Esophagus muscularis mucosa (tissue), 4 donors: ENCODE measurements at places on chromosomes 11 and 22. TPM values are rescaled to one million over a fixed set of nuclear protein-coding genes. Genes with fewer than 3 reads are reported as not detected.

The KIAA0930 gene
- 45.9 TPM for total RNA-seq

The OR9I1 gene
- not detected for total RNA-seq

DNA sequence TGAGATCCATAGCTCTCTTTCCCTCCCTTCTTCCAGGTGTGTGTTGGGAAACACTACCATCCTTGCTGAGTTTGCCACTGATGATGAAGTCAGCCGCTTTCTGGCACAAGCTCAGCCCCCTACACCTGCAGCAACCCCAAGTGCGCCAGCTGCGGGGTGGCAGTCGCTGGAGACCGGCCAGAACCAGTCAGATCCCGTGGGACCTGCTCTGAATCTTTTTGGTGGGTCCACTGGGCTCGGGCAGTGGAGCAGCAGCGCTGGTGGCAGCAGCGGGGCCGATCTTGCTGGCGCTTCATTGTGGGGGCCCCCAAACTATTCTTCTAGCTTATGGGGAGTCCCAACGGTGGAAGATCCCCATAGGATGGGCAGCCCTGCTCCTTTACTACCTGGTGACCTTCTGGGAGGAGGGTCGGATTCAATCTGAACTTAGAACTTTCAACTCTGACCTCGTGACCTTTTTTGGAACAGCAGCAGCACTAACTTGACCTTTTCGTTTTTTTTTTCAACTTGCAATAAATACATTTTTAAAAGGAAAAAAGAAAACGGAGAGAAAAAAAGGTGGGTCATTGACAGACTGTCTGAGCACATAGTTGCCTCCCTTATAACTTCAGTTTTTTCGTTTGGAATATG lies 23.4 kb upstream of the ADSL start:
- no peak for DNase-seq
- peaks cover 67% of the 10 kb centered on the region for H3K36me3 ChIP-seq
- H3K27me3 ChIP-seq: no peaks in the 10 kb centered on the region
- no peak overlapping the region for H3K27ac ChIP-seq

GRCh38 chr22:30214703-30215407 lies 31.7 kb downstream of the LIF start:
- DNase-seq: no peak
- H3K4me3 ChIP-seq: no peak overlapping the region
- no peak overlapping the region for H3K27ac ChIP-seq
- H3K36me3 ChIP-seq: no peaks in the 10 kb centered on the region

The SSTR3 gene
- total RNA-seq: not detected

- no peak overlapping the region for H3K27ac ChIP-seq
- H3K4me1 ChIP-seq: no peaks in the 10 kb centered on the region
- no peaks in the 10 kb centered on the region for H3K36me3 ChIP-seq
Measured at GRCh38 chr11:126725043-126725442, 275.5 kb downstream of the KIRREL3 start.

DNA sequence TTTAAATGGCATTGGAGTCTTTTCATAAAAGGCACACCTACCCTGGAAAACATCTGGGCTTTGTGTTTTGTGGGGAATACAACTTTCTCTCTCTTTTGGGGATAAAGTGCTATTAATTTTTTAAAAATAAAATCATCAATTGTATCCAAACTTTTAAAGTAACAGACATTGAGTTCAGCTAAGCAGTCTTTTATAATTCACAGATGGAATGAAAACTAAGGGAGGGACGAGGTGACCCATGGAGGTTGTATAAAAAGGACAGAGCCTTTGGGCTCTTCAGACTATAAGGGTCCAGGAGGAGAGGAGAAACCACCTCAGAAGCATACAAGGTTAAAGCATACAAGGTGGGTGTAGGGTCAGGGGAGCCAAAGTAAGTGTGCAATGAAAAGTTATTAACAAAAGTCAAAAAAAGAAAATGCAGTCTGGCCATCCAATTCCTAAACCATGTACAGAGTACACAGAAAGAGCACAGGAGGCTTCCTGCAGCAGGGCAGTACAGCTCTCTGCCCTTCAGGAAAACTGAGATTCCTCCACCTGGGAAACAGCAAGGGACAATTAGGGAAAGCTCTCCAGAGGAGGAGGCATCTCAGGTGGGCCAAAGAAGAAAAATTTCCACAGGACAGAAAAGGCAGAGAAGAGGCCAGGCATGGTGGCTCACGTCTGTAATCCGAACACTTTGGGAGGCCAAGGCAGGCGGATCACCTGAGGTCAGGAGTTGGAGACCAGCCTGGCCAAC lies 10.5 kb downstream of the KLHL22 start:
- DNase-seq: no peak
- H3K4me3 ChIP-seq: no peak overlapping the region
- H3K4me1 ChIP-seq: peaks cover 3% of the 10 kb centered on the region
- peaks cover 33% of the 10 kb centered on the region for H3K36me3 ChIP-seq
- no peak overlapping the region for H3K27ac ChIP-seq

The CDCA5 gene
- 1.1 TPM for total RNA-seq

DNA sequence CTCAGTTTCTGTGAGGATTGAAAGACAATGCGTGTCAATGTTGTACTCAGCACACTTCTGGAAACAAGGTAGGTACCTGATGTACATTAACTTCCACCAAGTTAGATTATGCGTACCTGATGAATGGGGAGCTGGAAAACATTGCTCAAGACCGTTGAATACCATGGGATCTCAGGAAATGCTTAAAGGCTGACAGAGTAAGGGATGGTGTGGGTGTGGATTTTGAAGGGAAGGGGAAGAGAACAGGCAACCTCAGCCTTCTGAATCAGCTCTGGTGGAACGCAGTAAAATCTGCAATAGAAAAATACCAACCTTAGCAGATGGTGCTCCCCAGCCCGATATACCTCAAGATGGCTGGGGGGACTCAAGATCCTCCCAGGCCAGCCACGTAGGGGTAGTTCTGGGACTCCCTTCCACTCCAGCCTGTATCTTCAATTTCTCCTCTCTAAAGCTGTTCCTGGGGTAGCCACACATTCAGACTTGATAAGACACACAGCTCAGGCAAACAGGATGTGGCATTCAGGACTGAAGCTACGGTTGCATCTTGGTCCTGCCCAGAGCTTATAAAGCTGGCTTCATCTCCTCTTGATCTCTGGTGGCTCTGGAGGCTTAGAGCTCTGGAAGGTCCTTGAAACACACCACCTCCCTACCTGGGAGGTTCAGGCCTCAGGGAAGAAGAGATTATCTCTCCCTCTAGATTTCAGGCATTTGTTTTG lies 111.8 kb downstream of the CTNND1 start:
- no peaks in the 10 kb centered on the region for H3K27me3 ChIP-seq
- no peaks in the 10 kb centered on the region for H3K36me3 ChIP-seq
- H3K4me3 ChIP-seq: no peak overlapping the region
- no peak for DNase-seq
- no peak overlapping the region for H3K27ac ChIP-seq

DNA sequence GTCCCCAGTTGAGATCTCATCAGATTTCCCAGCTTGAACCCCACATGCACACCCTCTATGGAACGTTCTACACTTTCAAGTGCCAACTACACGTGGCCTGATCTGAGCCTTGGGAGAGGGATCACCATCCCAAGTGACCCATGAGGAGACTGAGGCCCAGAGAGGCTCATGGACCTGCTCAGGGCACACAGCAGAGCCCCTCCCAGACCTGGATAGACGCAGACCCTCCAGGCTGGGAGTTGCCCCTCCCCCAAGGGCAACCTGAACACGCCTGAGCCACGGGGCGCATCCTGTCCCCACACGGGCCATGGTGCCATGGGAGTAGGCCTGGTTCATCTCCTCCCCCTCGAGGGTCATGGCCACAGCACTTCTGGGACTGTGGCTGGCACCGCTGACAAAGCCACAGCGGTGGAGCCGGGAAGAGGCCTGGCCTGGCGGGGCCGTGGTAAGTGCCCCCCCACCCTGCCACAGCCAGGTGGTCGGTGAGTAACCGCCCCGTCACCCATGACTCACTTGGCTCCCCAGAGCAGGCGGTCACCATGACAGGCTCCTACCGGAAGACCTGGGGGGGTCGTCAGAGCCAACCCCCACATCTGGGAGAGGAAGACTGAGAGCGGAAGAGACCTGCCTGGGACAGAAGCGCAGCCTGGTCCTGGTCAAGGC lies 8.1 kb downstream of the WNT7B start:
- H3K27me3 ChIP-seq: peaks cover 99% of the 10 kb centered on the region
- H3K36me3 ChIP-seq: no peaks in the 10 kb centered on the region
- H3K4me3 ChIP-seq: no peak overlapping the region
- no peak overlapping the region for H3K27ac ChIP-seq
- H3K4me1 ChIP-seq: peaks cover 25% of the 10 kb centered on the region
- DNase-seq: no peak

GRCh38 chr22:39080052-39080762 lies 3.1 kb downstream of the APOBEC3G start:
- no peak for DNase-seq
- H3K36me3 ChIP-seq: peaks cover 13% of the 10 kb centered on the region
- no peak overlapping the region for H3K4me3 ChIP-seq
- no peaks in the 10 kb centered on the region for H3K27me3 ChIP-seq
- no peak overlapping the region for H3K27ac ChIP-seq

The CARNS1 gene
- total RNA-seq: 0.83 TPM

DNA sequence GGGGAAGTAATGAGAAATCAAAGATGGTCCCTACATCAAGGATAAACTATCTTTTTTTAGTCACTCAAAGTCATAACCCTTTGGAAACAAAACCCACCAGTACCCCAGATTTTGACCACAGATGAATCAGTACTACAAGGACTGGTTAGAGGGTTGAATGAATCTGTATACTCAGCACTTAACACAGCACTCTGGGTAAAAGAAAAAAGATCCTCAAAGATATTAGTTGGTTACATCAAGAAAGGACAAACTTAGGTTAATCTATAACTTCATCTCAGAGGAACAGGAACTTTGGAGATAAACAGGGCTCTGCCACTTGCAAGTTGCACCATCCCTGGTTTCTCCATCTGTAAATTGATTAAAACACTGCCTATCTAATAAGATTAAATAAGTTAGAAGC lies 18.8 kb downstream of the SC5D start:
- H3K36me3 ChIP-seq: peaks cover 20% of the 10 kb centered on the region
- no peak for DNase-seq
- H3K4me1 ChIP-seq: no peaks in the 10 kb centered on the region
- H3K27me3 ChIP-seq: no peaks in the 10 kb centered on the region

DNA sequence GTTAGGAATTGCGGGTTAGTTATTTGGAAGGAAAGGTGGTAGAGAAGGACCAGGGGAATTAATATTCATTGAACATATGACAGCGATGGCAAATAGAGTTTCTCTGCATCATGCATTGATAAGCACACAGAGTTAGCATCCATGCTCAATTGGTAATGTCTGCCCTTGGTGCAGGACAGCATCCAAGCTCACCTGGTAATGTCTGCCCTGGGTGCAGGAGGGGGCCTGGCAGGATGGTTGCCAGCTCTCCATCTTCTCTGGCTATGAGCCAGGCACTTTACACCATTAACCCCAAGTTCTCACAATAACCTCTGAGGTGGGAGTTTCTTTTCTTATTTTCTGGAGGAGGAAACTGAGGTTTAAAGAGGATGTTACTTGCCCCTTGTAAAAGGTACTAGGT lies 50.4 kb upstream of the RBFOX2 start:
- H3K4me3 ChIP-seq: no peak overlapping the region
- DNase-seq: no peak
- no peaks in the 10 kb centered on the region for H3K36me3 ChIP-seq
- H3K27ac ChIP-seq: no peak overlapping the region
- no peaks in the 10 kb centered on the region for H3K27me3 ChIP-seq

DNA sequence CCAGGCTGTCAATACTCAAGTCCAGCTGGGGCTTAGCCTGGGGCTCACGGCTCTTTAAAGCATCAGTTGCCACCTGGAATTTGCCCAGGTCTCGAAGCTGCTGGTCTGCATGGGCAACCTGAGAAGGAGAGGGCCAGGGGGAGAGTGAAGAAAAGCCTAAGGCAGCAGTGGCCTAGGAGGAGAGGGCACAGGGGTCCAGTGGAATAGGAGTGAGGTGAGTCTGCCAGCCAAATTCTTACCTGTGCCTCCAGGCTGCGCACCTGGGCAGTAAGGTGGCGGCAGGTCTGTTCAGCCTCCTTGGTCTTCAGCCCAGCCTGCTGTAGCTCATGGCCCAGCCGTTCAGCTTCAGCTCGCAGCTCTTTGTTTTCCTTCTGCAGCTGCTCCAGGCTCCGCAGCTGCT lies 10.0 kb downstream of the IL18BP start:
- H3K4me3 ChIP-seq: no peak overlapping the region
- DNase-seq: no peak
- peaks cover 100% of the 10 kb centered on the region for H3K36me3 ChIP-seq
- H3K27me3 ChIP-seq: no peaks in the 10 kb centered on the region
- H3K27ac ChIP-seq: no peak overlapping the region
- H3K4me1 ChIP-seq: peaks cover 46% of the 10 kb centered on the region

DNA sequence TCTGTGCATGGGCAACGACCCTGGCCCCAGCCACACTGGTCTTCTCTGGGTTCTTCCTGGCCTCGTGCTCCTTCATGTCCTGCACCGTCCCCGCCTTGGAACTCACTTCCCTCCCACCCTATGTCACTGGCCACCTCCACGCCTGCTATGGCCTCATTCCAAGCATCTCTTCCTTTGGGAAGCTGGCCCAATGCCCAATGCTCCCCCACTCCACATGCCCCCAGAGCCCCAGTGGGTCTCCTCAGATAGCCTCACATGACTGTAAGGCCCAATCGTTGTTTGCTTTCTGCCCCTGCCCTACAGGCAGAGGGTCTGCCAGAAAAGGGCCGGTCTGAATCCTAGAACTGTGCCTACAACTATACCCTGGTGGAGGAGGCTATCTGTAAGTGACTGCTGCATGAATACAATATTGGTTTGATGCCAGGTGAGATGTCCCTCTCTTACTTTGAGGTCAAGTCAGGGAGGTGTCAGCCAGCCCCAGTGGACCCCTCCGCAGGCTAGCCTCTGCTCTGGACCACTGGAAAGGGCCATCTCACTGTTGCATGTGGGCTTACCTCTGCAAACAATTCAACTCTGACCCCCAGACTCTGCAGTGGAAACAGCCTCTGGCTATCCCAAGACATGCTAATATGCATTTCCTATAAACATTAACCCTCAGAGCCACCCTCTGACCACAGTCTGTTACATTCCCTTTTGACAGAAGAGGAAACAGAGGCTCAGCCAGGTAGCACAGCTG lies 2.1 kb upstream of the GNAZ start:
- H3K27ac ChIP-seq: no peak overlapping the region
- no peaks in the 10 kb centered on the region for H3K36me3 ChIP-seq
- no peaks in the 10 kb centered on the region for H3K27me3 ChIP-seq
- H3K4me3 ChIP-seq: no peak overlapping the region

The TPBGL gene
- total RNA-seq: 0.26 TPM

The SHANK2 gene
- total RNA-seq: 25.3 TPM

GRCh38 chr11:12868315-12869073 lies 140.6 kb upstream of the RASSF10 start:
- H3K27ac ChIP-seq: no peak overlapping the region
- H3K27me3 ChIP-seq: no peaks in the 10 kb centered on the region
- peaks cover 4% of the 10 kb centered on the region for H3K4me1 ChIP-seq
- H3K36me3 ChIP-seq: no peaks in the 10 kb centered on the region

The PHOX2A gene
- total RNA-seq: 1.2 TPM

- H3K27me3 ChIP-seq: no peaks in the 10 kb centered on the region
- H3K4me3 ChIP-seq: no peak overlapping the region
- H3K27ac ChIP-seq: no peak overlapping the region
- DNase-seq: no peak
Measured at GRCh38 chr11:82082976-82083375, 650.7 kb downstream of the FAM181B start.
